Daoy (cell line): ENCODE measurements at places on chromosomes 1 and 21. TPM values are rescaled to one million over a fixed set of nuclear protein-coding genes. Genes with fewer than 3 reads are reported as not detected.

DNA sequence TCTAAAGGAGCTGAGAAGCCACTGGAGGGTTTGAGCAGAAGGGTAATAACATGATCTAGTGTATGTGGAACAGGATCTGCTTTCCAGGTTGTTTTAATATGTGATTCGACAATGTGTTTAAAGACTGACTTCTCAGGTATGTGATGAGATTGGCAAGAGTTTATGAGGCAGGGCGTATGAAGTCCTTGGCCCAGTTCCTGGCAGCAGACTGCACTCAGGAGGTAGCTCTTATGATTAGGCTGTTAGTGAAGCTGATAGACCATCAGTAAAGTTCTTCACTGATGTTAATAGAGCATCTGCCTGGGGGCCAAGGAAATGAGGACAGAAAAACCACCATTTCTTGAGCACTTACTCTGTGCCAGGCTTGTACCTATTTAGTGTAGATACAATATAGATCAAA lies 41.9 kb upstream of the SERBP1 start:
- no peak for DNase-seq

- peak; percentile 77 for DNase-seq
Observed at GRCh38 chr1:213070406-213070805, 19.4 kb downstream of the RPS6KC1 start.

DNA sequence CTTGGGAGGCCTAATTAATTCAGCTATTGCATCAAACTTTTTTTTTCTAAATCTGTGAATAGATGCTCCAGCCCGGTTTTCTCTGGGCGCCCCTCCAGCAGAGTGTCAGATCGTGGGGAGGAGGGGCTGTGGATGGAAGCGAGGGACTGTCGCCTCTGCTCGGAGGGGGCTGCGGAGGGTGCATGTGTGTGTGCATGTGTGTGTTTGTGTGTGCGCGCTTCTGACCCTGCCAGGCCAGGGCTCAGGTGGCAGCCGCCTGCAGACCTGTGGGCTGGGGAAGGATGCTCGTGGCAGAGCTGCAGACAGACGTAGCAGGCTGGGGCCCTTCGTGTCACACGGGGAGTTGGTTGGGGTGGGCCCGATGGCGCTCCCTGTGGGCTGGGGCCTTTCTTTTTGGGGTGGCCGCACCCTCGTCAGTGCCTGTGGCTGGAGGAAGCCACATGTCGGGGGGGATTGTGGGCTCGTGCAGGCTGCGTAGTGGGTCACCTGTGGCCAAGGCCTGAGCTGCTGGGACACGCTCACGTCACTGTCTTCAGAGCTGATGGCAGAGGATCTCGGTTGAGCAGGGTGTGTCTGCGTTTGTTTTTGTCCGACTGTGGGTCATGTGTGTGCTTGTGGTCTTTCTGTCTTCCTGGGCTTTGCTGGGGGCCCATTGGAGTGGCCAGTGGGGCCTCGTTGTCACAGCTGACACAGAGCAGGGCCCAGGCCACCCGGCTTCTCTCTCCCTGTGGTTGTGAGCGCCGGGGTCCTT lies 2.8 kb downstream of the SKI start:
- no peak for DNase-seq

DNA sequence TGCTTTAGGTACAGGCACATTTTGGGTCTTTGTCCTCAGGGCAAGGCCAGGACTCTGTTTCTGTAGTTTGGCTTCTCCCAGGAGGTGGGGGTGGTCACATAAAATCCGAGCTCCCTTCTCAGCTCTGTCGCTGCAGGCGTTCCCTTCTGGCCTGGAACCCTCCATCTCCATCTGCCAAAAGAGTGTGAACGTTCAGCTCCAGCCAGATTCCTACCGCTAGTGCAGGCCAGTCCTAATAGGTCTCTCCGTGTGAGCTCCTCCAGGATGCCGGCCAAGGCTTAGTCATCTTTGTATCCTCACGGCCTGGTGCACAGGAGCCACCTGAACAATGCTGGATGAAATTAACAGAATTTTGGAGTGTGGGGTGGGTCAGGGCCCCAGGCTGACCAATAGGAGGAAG lies 19.9 kb upstream of the KCNA10 start:
- peak; percentile 46 for DNase-seq

DNA sequence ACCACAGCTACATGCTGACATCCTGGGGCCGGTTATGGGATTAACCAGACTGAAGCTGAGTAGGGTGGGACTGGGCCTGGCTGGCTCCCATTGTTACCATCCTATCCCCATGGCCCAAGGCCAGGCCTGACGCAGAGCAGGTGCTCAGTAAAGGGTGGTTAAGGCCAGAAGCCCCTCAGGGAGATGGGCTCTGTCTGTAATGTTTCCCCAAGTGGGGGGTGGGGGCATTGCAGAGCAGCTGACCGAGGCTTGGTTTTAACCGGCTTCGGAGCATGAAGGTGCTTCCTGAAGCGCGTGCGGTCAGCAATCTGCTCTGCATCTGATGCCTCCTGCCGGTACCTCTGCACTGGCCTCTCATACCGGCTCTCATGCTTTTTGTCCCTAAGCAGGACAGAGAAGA lies 83.4 kb upstream of the ACTL8 start:
- DNase-seq: no peak

- peak; percentile 82 for DNase-seq
Observed at GRCh38 chr1:21335750-21336224, 45.5 kb upstream of the ECE1 start.

DMRTA2 gene
- total RNA-seq: 24.9 and 29.2 TPM in 2 replicates
